Stimulated activated CD4-positive, alpha-beta T cell treated with anti-CD3 and anti-CD28 coated beads, Interleukin-15, amount 100 ng/mL, for 24 hours (primary cell): ENCODE measurements at places on chromosomes 2 and 18.

- no peak for DNase-seq
Measured at GRCh38 chr2:239004274-239005015, 156.6 kb downstream of the TWIST2 start.

DNA sequence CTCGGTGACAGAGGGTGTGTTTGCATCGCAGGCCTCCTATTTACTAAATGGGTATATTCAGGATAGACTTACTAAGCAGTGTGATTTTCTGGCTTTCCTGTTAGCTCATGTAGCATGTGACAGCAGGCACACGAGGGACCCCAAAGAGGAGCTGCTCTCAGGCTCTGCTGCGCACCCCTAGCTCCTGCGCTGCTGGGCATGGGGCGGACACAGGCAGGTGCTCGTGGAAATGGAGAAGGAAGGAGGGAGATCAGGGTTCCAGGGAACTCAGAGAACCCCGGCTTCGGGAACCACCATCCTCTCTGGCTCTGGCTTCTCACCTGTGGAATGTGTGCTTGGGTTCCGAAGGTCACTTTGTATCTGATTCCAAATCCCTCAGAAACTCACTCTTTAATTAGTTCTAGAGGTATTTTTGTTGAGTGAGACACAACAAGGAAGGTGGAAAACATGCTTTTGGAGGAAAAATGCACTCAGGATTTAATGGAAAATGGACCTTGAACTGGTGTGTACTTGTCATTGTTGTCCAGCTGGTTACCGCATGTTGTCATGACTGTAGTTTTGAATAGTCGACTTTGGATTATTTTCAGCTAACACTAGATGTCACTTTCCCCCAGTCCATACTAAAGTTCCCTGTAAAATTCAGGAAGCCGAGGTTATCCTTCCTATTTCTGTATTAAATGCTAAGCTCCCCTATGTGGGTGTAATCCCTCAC lies 3.5 kb downstream of the SNTG2 start:
- no peak for DNase-seq

GRCh38 chr2:164913011-164913410 lies 42.3 kb downstream of the SLC38A11 start:
- DNase-seq = no peak

DNA sequence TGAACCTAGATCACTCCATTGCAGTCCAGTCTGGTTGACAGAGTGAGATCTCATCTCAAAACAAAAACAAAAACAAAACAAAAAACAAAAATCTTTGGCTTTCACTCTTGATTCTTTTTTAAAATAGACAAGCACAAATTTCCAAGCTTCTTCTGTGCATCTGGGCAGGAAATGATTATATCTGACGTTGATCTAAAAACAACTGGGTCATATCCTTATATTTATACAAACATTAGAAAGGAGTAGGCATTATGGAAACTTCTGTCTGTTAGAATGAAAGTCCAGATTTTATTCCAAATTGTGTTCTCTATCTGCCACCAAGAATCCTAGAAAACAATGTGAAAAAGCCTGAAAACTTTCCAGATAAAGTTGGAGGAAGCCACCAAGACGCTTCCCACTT lies 26.2 kb upstream of the PMAIP1 start:
- no peak for DNase-seq

DNA sequence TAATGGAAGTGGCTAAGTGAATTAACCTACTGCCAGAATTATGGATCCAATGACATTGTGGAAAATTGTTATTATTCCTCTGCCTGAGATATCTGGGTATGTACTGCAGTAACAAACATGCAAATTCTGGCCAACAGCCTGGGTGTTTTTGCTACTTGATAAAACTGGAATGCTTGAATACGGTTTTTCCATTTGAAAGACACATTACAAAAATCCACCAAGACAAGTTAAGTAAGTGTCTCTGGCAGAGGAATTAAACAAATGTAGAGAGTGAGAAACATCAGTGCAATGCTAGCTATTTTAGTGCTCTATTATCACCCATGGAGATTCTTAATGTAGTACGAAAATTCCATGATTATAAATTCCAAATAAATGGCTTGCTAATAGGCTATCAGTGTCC lies 312.4 kb upstream of the MEIS1 start:
- no peak for DNase-seq

DNA sequence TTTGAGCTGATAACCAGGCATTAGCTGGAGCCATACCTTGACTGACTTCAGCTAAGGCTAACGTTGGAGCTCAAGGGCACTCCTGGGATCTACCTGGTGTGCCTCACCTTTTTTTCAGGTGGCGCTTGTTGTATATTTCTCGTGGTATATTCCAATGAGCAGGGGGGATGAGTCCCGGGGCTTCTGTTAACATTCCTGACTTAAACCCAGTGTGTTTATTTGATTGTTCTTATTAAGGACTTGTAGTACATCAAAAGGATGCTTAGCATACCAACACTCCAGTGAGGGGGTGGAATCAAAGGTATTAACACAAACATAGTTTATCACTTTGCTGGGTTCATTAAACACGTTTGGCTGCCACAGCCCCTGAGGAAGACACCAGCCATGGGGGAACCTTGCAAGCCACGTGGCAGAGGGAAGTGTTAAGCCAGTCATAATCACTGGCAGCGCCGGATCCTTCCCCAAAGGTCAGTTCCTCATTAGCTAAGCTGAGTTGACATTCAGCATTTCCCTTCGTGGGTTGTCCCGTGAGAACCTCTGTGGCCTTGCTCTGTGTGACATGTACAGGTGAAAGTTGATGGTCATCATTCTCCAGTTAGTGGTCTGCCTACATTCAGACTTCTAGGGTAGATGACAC lies 119.5 kb upstream of the MCFD2 start:
- DNase-seq = no peak

GRCh38 chr2:200592406-200593075 lies 6.7 kb downstream of the AOX1 start:
- no peak for DNase-seq

- no peak for DNase-seq
Measured at GRCh38 chr2:170024721-170025120, 153.2 kb upstream of the MYO3B start.

DNA sequence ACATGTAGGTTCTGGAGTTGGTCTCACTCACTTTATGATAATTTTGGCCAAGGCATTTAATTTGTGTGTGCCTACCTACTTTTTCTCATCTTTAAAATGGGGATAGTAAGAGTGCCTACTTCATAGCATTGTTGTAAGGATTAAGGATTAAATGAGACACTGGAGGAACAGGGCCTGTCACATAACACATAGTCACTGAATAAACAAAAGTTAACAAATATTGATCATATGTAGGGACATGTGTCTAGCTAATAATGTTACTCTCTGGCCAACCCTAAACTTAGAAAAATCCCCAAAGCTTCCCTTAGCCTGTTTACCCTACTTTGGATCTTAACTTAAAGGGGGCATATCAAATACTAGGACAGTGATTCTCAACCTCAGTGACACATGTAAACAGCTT lies 169.9 kb downstream of the MYO1B start:
- DNase-seq = no peak

DNA sequence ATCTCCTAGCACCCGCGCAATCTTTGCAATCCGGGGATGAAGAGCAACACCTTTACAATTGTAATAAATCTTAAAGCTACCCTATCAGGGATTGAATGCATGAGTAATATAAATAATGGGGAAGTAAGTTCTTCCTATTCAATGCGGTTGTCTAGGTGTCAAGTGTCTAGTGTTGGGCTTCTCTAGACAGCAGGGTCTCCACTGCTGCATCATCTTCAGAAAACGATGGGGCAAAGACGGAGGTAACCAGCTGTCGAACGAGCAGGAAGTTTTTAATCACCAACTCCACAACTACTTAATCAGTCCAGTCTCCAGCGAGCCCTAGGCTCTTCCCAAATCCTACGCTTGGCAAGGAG lies 573 bp downstream of the STAM2 start:
- no peak for DNase-seq

DNA sequence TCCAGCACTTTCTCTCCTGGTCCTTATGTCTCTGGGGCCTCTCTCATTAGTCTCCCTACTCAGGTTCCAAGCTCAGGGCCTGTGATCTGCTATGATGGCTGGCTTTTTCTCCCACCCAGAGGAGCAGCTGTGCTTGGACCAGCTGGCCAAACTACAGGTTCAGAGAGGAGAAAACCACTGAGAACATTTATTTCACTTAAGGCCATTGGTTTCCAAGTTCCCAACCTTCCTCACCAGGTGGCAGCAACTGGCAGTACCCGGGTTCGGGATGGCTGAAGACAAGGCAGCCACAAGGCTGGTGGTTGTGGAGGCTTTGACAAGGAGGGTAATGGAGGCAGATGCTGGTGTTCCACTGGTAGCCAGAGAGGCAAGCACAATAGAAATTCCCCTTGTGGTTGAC lies 29.9 kb upstream of the SELENOI start:
- no peak for DNase-seq

DNA sequence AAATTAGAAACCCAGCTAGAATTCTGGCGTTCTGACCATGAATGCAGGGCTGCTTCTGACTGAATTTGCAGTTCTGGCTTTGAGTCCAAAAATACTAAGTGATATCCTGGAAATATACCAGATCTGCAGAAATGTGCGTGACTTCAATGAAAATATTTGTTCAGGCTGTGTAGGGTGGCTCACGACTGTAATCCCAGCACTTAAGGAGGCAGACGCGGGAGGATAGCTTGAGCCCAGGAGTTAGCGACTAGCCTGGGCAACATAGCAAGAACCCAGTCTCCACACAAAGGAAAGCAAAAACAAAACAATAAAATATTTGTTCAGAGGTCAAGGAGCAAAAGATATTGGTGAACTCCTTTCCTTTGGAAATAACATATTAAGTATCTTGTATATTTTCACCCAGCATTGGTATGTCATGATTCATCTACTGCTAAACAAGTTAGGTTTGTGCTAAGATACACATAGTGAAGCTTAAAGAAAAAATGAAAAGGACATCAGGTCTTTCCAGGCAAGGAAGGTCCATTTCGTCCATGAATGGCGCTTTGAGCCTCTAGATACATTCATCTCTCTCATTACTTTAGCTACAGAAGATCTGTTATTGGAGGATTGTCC lies 239.2 kb downstream of the CMPK2 start:
- DNase-seq = no peak

DNA sequence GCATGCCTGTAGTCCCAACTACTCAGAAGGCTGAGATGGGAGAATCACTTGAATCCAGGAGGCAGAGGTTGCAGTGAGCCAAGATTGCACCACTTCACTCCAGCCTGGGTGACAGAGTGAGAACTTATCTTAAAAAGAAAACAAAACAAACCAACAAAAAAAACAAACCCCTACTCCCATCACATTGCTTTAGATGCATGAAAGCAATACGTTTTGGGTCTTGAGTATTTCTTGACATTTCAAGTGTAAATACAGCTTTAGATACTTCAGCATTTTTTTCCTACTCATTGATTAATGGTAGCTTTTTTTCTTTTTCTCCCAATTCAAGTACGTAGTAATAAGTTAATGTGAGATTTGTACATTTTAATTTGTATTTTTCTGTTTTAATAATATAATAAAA lies 20.3 kb downstream of the RASGRP3 start:
- DNase-seq = no peak

- DNase-seq = no peak
Measured at GRCh38 chr2:109384308-109385271, 229.2 kb downstream of the SEPTIN10 start.

DNA sequence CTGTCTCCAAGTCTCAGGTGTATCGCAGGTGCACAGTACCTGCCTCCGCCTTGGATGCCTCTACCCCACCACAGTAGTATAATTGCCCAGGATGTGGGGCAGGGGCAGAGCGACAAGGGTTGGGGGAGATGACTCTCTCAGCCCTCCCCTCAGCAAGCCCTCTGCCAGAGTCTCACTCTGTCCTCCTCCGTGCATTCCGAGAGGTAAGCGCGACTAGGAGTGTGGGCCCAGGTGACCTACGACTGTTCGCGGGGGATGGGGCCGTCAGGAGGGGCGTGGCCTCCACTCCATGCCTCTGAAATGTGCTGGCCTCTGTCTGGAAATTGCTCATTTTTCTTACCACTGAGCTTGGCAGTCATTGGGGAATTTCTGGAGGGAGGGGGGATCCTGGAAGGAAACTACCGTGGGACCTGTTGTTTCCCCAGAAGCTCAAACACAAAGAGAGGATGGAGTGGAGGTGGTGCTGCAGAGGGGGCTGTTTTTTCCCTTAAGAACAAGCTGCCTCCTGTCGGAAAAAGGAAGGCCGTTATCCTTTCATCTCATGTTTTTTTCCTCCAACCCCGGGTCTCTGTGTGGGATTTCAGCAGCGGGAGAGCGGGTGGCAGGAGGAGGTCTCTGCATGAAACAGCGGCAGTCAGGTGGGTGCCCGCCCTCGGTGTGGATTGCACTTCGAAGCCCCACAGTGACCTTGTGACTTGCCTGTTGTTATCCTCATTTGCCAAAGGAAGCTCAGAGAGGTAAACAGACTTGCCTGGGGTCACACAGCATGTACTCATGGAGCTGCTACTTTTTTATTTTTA lies 13.0 kb upstream of the RALB start:
- no peak for DNase-seq

DNA sequence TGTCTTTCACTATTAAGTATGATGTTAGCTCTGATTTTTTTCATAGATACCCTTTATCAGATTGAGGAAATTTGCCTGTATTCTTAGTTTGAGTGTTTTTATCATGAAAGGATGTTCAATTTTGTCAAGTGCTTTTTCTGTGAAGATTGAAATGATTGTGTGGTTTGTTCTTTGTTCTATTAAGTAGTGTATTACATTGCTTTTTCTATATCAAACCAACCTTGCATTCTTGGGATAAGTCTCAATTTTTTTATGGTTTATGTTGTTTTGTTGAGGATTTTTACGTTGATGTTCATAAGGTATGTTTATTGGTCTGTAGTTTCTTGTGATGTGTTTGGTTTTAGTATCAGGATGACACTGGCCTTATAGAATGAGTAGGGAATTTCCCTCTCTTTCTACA lies 19.1 kb downstream of the PDK1 start:
- DNase-seq = no peak

GRCh38 chr18:62384610-62385097 lies 59.5 kb downstream of the TNFRSF11A start:
- no peak for DNase-seq

- peak; percentile 23 for DNase-seq
Measured at GRCh38 chr2:88265352-88266303, 95.5 kb downstream of the THNSL2 start.

DNA sequence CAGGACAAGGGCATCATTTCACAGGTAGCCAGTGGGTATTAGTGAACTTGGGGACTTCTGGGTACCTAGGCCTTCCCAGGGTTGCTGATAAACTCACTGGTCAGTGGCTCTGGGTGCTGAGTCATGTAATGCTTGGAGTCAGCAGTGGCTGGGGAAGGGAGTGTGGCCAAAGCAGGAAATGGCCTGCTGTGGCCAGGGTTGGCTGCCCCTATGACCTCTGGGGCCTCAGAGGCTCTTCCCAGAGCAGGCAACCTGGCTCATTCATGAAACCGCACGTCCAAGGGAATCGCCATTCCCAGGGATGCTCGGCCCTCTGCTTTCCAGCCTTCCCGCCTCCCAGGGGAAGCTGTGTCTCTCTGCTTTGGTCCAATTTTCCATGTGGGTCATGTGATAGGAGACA lies 294.9 kb downstream of the DYSF start:
- DNase-seq = no peak

- DNase-seq = no peak
Measured at GRCh38 chr2:200122683-200123082, 167.3 kb downstream of the MAIP1 start.

GRCh38 chr18:41765460-41765859 lies 189.6 kb upstream of the PIK3C3 start:
- no peak for DNase-seq
